ENCODE measurements at places on chromosomes 13 and 19. TPM values are rescaled to one million over a fixed set of nuclear protein-coding genes. Genes with fewer than 3 reads are reported as not detected.

The ANGPTL4 gene
- 143 TPM for total RNA-seq

GRCh38 chr19:10882108-10882457 lies 10.7 kb downstream of the CARM1 start:
- no peak for DNase-seq

The PNMA8B gene
- 2.5 TPM for total RNA-seq

The PGPEP1 gene
- total RNA-seq, result 21.5 TPM

DNA sequence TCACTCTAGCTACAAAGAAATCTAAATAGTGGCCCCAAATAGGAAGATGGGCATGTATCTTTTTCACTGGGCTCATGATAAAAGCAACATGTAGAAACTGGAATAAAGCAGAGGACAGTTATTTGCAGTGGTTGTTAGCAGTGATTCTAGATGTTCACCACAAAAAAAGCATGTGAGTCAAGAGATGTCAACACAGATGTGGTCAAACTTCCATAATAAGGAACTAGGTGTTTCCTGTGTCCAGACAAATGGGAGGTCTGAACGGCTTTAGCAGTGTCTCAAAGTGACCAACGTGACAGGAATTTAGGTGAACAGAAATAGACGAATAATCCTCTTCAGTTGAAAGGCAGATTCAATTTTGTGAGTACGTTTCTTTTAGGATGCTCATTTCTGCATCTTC lies 162.7 kb downstream of the TBC1D4 start:
- no peak for DNase-seq

- DNase-seq, result no peak
These were observed 1551.8 kb downstream of the SLITRK1 start for GRCh38 chr13:82330499-82330898.

DNA sequence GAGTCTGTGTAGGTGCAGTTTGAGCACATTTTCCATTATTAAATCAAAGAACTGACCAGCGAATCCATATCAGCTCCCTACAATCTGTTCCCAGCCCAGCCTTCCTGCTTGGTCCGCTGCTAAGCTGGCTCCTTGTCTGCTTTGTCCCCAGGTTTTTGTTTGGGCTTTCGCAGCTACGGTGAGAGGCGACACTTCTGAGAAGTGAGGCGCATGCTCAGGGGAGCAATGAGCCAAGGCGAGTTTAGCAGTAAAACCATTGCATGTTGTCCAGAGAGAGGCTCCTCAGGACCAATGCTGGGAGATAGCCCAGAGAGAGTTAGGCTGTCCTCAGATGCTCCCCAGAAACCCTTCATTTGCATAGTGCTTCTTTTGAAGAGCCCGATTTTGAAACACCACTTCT lies 162.0 kb downstream of the ITGBL1 start:
- DNase-seq, result no peak

DNA sequence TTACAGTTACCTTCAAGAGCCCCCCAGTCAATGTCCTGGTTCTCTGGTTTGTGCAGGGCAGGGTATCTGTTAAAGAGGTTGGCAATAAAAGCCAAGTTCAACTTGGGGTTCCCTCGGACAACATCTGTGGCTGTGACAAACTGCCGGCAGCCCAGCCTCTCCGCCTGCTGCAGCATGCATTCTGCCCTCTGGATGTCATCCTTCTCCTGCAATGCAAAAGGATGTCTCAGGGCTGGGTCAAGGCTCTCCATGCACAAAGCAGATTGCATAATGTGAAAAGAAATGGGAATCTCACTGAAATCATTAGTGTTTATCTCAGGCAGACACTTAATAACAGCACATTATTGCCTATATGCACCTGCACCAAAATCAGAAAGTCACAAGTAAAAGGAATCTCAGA lies 35.1 kb downstream of the LCP1 start:
- no peak for DNase-seq

- DNase-seq, result no peak
These were observed 487.8 kb downstream of the PCDH17 start for GRCh38 chr13:58119351-58119750.

GRCh38 chr13:109768176-109768575 lies 18.2 kb downstream of the IRS2 start:
- no peak for DNase-seq

The SOX21 gene
- total RNA-seq, result not detected

DNA sequence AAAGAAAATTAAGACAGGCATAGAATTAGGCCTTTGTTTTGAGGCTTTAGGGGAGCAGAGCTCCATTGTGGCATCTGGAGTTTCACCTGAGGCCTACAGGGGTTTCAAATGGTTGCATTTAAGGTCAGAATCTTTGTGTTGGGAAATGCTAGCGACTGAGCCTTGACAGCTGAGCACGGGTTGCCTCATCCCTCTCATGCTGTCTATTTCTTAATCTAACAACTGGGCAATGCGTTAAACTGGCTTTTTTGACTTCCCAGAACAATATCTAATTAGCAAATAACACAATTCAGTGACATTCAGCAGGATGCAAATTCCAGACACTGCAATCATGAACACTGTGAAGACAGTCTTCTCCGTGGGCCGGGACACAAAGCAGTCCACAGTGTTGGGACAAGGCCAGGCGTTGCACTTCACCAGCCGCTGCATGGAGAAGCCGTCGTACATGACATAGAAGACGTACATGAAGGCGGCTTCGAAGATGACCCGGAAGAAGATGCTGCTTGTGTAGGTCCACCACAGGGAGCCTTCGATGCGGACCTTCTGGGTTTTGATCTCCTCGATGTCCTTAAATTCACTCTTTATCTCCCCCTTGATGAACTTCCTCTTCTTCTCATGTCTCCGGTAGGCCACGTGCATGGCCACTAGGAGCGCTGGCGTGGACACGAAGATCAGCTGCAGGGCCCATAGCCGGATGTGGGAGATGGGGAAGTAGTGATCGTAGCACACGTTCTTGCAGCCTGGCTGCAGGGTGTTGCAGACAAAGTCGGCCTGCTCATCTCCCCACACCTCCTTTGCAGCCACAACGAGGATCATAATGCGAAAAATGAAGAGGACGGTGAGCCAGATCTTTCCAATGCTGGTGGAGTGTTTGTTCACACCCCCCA lies 3.8 kb downstream of the GJB2 start:
- no peak for DNase-seq

All from chondrocyte (in vitro differentiated cells).